ENCODE measurements at places on chromosomes 12 and 14.

DNA sequence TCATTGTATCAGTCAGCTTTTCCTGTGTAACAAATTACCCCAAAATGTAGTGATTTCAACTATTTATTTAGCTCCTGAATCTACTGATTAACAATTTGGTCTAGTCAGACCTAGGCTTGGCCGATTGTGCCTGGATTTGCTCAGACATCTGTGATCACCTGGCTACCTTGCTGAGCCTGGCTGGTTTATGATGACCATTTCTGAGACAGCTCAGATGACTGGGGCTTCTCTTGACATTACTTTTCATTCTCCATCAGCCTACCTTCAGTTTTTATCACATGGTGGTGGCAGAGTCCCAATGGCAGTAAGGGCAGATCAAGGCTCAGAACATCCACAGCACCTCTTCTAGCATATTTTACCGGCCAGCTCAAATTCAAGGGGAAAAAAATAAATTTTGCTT is 286.3 kb downstream of the BTG1 start:
- no peak for DNase-seq

- DNase-seq, result no peak
Measured at GRCh38 chr12:77060136-77060882, 5.1 kb downstream of the E2F7 start.

DNA sequence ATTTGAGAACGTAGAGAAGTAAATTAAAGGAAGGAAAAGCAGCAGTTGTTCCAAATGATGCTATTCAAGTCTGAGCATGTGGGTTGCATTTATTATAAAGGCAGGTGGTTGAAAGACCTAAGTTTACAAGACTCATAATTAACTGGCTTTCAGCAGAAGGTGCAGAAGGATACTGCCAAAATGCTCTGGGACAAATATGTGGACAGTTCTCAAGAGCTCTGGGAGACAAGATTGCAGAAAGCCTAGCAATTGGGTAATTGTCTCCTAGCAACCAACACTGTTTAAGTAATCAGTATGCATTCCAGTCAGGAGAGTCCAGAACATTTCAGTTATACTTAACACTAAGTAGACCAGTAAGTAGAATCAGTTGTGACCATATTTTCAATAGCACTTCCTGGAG is 131.5 kb downstream of the GPR135 start:
- DNase-seq, result no peak

GRCh38 chr12:119634743-119635142 is 33.2 kb upstream of the PRKAB1 start:
- no peak for DNase-seq

DNA sequence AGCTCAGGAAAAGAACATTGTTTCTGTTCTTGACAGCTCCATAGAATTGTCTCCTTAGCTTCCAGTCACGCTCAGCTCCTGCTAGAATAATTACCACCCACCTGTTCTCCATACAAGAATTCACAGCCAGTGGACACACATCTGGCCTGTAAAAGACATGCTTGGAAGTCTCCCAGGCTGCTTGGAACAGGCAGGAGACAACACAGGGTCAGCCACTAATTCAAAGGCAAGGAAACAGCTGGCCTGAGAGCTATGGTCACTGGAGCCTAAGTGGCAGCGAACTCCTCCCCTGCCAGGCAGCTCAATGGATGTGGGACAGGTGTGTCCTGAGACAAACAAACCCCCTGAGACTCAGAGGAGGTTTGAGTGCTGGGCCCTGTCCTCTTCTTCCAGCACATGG is 22.9 kb upstream of the LTBP2 start:
- DNase-seq, result no peak
